Liver (tissue), 10 donors: ENCODE measurements at places on chromosomes 3 and 15. TPM values are rescaled to one million over a fixed set of nuclear protein-coding genes. Genes with fewer than 3 reads are reported as not detected.

GRCh38 chr15:82966671-82967071 lies 14.2 kb upstream of the HOMER2 start:
- no peaks in the 10 kb centered on the region for H3K36me3 ChIP-seq
- no peaks in the 10 kb centered on the region for H3K27me3 ChIP-seq
- no peak for DNase-seq

DNA sequence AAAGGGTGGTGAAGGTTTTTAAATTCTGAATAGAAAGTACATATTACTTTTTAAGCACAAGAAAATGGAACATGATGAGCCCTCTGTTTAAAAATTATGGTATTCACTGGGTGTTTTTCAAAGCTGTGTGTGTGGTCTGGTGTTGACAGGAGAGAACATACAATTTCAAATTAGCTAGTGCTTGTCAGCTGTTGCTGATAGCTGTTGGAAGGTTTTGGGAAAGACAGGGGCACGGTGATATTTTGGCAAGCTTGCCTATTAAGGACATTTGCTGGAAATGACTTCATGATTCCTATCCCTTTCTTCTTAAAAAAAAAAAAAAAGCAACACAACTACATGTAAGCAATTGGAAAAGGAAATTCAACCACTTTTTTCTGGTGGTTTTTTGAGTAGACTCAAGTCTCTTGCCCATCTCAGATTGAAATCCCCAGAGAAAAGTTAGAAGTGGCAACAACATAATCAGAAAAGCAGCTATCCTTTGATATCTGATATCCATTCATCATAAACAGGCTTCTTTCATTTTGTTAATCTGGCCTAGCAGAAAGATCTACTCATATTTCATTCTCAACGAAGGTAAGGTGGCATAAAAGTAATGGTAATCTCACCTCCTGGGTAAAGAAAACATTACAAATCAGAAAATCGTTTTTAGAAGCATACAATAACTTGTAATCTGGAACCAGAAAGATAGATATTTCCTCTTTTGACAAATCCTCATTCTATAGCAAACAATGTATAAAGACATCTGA lies 130.0 kb downstream of the RBMS3 start:
- H3K27ac ChIP-seq = no peak overlapping the region
- no peaks in the 10 kb centered on the region for H3K36me3 ChIP-seq
- DNase-seq = no peak
- no peaks in the 10 kb centered on the region for H3K27me3 ChIP-seq
- H3K4me3 ChIP-seq = no peak overlapping the region

- DNase-seq = no peak
- no peaks in the 10 kb centered on the region for H3K4me1 ChIP-seq
- H3K27me3 ChIP-seq = no peaks in the 10 kb centered on the region
- H3K4me3 ChIP-seq = no peak overlapping the region
- no peak overlapping the region for H3K27ac ChIP-seq
- no peaks in the 10 kb centered on the region for H3K36me3 ChIP-seq
Observed at GRCh38 chr3:58234516-58234931, 3.1 kb upstream of the ABHD6 start.

The ACAD9 gene
- total RNA-seq = 29.0 TPM

The SLC51B gene
- 0.25 TPM for total RNA-seq

DNA sequence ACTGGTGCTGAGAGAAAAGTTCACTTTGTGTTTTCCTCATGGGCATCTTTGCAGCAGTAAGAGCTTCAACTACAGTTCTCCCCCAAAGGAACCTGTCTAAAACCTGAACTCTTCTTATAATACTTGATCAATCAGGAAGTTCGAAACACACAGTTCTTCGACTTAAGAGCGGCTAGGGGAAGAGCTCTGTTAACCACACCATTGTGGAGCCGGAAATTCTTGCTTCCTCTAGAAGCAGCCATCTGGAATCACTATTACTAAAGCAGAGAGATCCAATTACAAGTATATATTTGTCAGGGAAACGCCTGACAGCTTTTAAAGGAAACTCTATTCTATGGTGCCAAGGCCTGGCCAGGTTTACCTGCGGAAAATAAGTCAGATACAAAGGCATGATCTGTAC lies 337.3 kb upstream of the CBLB start:
- H3K4me1 ChIP-seq = no peaks in the 10 kb centered on the region
- DNase-seq = no peak
- H3K36me3 ChIP-seq = no peaks in the 10 kb centered on the region
- no peaks in the 10 kb centered on the region for H3K27me3 ChIP-seq
- H3K4me3 ChIP-seq = no peak overlapping the region
- no peak overlapping the region for H3K27ac ChIP-seq

DNA sequence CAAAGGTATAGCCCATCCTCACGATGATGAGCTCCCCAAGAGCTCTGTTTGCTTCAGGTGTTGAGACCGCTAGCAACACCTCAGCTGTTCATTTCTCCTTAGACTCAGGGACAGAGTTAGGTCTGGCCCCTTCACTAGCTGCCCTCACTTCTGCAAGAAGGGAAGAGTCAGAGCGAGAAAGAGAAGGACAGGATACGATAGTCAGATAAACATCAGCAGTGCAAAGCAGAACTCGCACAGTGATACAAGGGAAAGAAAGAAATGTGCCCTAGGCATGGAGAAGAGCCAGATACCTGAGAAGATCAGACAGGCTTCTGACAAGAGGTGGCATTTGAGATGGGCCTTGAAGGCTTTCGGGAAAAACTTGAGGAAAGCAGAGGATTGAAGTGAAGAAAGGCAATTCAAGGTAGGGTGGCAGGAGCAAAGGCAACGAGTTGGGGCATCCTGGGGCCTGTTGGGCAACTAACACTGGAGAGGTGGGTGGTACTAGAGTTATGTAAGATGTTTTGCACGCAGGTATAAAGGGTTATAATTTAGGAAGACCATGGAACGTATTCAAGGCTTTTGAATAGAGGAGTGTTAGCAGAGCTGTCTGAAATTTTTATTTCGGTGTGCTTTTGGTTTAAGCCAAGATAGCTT lies 106.0 kb downstream of the PGPEP1L start:
- peaks cover 3% of the 10 kb centered on the region for H3K27me3 ChIP-seq
- DNase-seq = no peak
- H3K4me1 ChIP-seq = no peaks in the 10 kb centered on the region
- no peak overlapping the region for H3K27ac ChIP-seq

- no peak overlapping the region for H3K4me3 ChIP-seq
- no peaks in the 10 kb centered on the region for H3K4me1 ChIP-seq
- DNase-seq = no peak
Observed at GRCh38 chr3:69499899-69500421, 114.1 kb upstream of the FRMD4B start.

DNA sequence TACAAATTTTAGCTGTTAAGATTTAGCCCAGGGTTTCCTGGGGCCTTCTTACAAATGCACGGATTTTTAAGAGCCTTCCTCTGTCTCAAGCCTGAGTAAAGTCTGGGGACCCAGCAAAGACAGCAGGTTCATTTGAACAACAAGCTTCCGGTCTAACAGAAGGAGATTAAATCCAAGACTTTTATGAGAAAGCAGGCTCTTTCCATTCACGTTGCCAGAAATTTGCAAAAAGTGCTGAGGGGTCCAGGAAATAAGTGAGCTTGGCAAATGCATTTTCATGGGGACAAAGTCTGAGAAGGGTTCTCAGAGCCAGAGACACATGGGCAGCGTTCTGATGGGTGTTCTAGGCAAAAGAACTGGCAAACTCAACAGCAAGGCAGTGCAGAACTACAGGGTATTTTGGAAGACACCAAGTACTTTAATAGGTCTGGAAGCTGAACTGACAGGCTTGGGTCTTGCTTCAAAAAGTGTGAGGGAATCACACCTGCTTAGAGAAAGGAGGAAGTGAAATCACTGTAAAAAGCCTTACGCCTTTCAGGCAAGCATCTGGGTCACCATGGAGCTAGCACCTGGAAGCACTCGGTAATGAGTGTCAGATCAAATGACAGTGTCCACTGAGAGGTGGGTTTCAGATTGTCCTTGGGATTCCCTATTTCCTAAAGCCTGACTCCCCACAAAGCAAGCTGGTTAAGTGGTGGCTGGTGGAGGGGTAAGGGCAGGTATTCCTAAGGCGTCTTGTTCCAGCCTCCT lies 115.8 kb upstream of the ARHGEF3 start:
- H3K36me3 ChIP-seq = no peaks in the 10 kb centered on the region
- no peak overlapping the region for H3K4me3 ChIP-seq
- no peaks in the 10 kb centered on the region for H3K4me1 ChIP-seq
- H3K27ac ChIP-seq = no peak overlapping the region
- no peaks in the 10 kb centered on the region for H3K27me3 ChIP-seq

DNA sequence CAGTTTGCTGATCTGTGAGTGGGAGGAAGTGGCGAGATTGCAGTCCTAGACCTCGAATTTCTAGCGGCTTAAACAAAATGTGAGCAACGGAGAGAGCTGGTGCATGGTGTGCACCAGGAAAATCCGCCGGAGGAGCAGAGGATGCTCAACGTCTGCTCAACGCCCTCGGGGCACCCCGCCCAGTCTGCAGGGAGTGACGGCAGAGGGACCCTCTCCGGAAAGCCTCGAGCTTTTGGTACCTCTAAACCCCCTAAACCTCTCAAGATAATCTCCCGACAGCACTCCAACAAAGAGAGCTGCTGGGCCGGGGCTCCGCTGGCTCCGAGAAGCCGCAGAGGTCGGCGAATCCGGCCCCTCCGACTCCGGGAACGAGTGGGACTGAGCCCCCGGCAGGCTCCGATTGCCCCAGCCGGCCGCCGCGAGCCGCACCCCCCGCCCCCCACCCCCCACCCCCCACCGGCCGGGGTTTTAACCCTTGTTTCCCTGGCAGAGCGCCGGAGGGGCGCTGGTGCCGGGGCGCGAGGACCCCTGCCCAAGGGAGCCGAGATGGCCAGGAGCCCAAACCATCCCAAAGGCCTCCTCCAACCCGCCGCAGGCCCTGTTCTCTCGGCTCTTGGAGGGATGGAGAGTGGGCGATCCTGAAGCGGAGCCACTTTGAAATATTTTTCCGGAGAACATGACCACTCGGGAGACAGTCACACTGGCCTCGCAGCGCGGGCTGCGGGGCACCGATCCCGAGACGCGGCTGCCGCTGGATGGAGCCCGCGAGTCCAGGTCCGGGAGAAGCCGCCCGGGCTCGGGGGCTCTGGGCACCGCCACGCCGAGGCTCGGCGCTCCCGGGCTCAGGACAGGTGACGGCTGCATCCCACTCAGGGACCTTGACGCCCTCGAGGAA lies 1.5 kb downstream of the MEGF11 start:
- peak overlapping the region; percentile 43 for H3K4me3 ChIP-seq
- H3K27me3 ChIP-seq = peaks cover 13% of the 10 kb centered on the region
- DNase-seq = peak; percentile 63
- peaks cover 15% of the 10 kb centered on the region for H3K4me1 ChIP-seq

DNA sequence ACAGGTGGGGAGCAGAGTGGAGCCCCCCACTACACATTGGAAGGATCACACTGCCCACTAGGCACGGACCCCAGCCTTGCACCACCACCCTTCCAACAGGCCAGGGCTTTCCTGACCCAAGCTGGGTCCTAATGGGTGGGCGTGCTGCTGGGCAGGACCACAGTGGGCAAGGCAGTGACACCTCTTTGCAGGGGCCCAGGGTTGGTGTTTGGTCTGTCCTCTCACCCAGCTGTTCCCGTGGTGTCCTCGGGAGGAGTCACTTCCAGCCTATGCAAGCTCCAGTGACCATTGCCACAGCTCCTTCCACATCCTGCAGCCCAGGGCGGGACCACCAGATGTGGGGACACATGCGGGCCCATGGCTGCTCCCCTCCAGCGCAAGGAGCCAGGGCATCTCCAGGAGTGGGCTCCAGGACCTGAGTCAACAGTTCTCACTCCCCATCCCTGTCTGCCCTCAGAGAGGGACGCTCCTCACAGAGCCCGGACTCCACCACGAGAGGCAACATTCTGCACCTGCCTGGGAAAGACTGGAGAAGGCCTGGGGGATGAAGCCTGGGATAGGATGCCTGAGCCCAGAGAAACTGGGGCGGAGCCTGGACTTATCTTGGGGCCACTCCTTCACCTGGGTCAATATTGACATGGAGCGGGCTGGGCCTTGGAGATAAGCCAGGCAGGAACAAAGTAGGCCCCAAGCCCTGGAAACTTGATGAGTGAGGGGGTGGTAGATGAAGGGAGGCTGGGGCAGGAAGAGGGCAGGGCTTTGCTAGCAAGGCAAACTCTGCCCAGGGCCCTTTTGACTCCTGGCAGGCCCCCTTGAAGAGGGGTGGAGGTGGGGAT lies 3.9 kb upstream of the VILL start:
- no peak for DNase-seq
- no peaks in the 10 kb centered on the region for H3K27me3 ChIP-seq
- no peak overlapping the region for H3K27ac ChIP-seq
- peaks cover 11% of the 10 kb centered on the region for H3K36me3 ChIP-seq

The ATG3 gene
- 51.1 TPM for total RNA-seq

The CLDN18 gene
- total RNA-seq = not detected

DNA sequence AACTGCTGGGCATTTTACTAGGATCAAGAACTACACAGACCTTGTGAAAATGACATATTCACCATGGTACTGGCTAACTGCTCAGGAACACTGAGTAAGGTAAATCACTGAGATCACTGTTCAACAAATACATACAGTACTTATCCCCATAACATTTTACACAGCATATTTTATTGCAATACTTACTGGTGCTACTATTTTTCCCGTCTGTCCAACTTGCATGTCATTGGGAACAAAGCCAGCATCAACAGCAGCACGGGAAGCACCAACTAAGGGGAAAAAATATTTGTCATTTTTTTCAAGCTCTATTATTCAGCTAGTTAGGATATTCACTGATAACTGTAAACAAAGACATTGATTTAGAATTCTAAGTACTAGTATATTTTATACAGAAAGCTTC lies 37.0 kb downstream of the ETFA start:
- no peak for DNase-seq
- no peaks in the 10 kb centered on the region for H3K27me3 ChIP-seq
- H3K36me3 ChIP-seq = peaks cover 68% of the 10 kb centered on the region

The GOLGA6A gene
- total RNA-seq = 1.2 TPM

GRCh38 chr3:129829640-129830039 lies 63.9 kb downstream of the TMCC1 start:
- peaks cover 1% of the 10 kb centered on the region for H3K4me1 ChIP-seq
- no peak overlapping the region for H3K27ac ChIP-seq
- H3K27me3 ChIP-seq = no peaks in the 10 kb centered on the region
- H3K36me3 ChIP-seq = no peaks in the 10 kb centered on the region
- DNase-seq = no peak
- H3K4me3 ChIP-seq = no peak overlapping the region

DNA sequence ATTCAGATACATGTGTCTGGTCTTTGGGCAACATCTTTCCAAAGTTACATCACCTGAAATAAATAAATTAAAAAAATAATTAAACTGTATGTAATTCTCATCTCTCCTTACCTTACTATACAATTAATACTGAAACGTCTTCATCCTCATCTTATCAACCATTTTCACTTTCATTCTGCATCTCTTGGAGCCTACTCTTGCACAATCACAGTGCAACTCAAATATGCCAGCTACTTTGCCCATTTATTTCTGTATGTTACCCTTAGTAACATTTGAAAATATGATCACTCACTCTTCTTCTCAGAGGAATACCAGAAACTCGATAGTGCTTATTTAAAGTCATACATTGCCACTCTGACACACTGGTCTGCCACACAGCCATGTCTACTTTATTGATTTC lies 1357.1 kb upstream of the CADM2 start:
- no peak overlapping the region for H3K27ac ChIP-seq
- no peak for DNase-seq
- H3K36me3 ChIP-seq = no peaks in the 10 kb centered on the region
- H3K4me3 ChIP-seq = no peak overlapping the region
- no peaks in the 10 kb centered on the region for H3K4me1 ChIP-seq
- H3K27me3 ChIP-seq = no peaks in the 10 kb centered on the region
